ENCODE measurements at places on chromosomes 12 and 14.

GRCh38 chr14:103543721-103544387 lies 14.9 kb downstream of the TRMT61A start:
- no peak for DNase-seq

DNA sequence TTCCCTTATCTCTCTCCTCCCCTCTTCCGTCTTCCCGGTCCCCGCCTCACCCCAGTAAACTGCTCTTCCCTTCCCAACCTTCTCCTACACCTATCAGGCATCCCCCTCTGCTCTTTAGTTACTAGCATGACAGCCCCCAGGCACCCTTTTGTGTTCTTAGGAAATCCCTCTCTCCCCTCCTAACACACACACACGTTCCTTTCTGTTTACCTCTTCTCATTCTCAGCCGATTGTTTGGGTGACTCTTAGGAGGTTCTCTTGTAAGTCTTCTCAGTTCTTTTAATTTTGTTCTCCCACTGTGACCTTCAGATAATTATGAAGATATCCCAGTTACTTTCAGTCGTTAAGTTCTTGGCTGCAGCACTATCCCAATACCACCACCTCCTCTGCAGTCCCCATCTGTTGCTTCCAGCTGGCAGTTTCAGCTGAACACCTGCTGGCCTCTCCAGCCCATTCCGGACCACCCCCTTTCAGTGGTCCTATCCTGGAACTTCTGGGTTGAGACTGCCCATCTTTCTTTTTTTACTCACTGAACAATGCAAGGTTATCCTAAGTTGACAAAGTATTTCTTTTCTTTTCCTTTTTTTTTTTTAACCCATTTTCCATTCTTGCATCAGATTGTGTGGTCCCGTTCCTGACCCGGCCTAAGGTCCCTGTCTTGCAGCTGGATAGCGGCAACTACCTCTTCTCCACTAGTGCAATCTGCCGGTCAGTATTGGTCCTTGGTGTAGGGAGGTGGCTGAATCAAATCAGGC lies 711 bp downstream of the MARS1 start:
- no peak for DNase-seq

DNA sequence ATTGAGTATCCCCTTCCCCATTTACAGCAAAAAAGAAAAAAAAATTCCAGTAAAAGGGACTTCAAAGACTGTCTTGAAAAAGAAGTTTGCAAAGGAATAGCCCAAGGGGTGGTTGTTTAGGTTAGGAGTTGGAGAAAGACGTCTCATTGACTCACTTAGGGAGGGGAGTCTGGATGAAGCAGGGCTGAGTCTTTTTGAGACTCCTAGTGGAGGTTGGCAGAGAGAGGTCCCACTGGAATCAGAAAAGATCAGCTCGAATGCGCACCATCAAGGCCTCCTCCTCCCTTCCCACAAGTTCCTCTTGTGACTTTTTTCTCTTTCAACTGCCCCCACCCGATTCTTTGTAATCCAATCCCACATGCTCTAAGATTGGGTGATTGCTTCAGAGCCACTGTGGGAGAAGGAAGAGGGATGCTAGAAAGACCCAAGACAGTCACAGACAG lies 1.9 kb downstream of the ARHGEF40 start:
- DNase-seq: no peak

- no peak for DNase-seq
Measured at GRCh38 chr12:116381240-116381743, 103.8 kb upstream of the MED13L start.

GRCh38 chr12:15151161-15152091 lies 69.8 kb downstream of the RERG start:
- no peak for DNase-seq

DNA sequence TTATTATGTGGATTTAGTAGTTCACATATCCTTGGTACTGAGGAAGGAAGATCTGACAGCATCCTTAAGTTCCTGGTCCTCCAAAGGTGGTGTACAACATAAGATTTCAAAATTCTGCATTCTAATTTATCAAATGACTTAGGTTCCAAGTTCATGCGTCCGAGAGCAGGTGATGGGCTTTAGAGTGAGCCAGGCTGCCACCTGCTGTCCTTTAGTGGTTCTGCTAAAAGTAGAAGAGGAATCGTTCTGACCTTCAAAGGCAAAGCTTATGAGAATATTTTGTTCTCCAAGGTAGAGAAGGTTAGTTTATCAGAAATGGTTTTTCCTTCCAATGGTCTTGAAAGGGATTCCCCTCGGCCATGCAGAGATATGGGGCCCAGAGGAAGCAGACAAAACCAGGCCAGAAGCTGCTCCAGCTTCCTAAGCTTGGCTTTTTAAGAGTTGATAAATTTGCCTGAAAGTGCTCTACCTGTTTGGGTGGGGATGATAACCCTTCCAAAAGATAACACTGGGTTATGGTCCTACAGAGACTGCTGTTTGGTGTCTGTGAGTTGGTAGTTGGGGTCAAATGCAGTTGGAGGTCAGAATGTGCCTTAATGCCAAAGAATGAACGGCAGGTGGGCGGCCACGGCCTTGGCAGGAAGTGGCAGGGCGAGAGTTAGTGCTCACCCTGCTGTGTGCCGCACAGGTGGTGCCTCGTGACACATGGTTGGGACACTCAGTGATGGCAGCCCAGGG lies 29.1 kb upstream of the LRTM2 start:
- DNase-seq: peak; percentile 49

DNA sequence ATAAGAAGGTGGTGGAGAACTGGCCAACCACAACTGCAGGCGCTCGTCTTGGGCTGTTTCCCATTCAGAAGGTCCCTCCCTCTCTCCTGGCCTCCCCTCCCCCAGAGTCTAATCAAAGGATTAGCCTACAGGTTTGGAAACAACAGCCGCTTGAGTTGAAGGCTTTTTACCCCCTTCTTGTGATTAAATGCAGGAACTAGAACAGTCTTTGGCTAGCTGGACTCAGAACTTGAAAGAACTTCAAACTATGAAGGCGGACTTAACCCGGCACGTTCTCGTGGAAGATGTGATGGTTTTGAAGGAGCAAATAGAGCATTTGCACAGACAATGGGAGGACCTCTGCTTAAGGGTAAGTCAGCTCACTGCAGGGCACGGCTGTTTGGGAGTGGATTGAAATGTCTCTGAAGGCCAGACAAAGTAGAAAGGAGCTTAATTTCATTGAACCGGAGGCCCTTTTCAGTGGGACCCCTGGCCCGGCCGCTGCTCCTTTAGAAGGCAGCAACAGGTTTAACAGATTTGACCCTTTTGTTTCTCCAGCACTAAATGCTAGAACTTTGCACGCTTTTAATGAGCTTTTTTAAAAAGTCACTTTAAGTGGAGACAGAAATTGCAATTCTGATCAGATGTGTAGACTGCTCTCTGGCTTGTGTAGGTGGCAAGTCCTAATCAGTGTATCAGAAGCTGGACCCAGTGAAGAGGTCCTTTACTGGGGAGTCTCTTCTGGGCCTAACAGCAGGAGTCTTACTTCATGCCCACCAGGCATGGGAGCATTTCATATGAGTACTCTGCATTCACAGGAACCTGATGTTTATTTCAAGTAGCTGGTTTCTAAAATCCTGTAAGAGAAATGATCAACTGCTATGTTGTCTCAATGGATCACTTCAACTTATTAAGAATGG lies 107.7 kb downstream of the ESR2 start:
- DNase-seq: no peak
